ENCODE measurements at places on chromosomes 6 and 20.

DNA sequence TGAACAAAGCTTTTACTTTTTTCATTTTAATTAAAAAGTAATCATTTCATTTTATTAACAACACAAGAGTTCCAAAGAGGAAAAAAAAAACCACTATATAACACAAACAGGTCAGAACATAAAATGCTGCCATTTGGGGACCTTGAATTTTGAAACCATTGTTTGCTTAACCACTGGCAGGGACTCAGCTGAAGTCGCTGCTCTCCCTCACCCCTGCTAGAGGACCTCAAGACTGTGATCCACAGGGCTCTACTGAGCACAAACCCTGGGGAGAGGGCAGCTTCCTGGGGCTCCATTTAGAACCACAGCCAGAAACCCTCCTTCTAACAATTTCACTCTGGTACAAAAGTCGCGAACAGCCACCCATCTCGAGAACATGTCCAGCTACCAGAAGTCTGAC, 28.8 kb downstream of the NCOA5 start:
- no peak for DNase-seq

- no peak for DNase-seq
Measured at GRCh38 chr6:161417717-161418462, 144.0 kb upstream of the AGPAT4 start.

DNA sequence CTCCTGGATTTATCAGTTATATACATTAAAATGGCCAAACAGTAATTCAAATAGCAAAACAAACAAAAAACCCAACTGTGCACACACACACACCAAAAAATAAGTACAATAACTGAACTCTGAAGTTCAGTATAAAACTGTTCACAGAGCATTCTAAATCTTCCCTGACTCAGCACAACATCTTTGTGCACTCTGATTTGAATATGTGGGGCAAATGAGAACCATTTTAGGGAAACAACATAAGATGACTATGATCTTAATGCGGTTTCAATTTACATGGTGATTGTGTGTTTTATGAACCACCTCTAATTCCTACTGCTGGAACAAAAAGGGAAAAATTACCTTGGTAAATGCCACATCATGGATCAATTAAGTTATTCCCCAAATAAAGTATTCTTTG, 41.7 kb downstream of the PLAGL1 start:
- no peak for DNase-seq

- DNase-seq: peak; percentile 16
Measured at GRCh38 chr6:63537201-63537958, 34.9 kb upstream of the LOC128125822 start.

Data from NT2/D1 (cell line).